ENCODE measurements at places on chromosomes 1 and 21.

DNA sequence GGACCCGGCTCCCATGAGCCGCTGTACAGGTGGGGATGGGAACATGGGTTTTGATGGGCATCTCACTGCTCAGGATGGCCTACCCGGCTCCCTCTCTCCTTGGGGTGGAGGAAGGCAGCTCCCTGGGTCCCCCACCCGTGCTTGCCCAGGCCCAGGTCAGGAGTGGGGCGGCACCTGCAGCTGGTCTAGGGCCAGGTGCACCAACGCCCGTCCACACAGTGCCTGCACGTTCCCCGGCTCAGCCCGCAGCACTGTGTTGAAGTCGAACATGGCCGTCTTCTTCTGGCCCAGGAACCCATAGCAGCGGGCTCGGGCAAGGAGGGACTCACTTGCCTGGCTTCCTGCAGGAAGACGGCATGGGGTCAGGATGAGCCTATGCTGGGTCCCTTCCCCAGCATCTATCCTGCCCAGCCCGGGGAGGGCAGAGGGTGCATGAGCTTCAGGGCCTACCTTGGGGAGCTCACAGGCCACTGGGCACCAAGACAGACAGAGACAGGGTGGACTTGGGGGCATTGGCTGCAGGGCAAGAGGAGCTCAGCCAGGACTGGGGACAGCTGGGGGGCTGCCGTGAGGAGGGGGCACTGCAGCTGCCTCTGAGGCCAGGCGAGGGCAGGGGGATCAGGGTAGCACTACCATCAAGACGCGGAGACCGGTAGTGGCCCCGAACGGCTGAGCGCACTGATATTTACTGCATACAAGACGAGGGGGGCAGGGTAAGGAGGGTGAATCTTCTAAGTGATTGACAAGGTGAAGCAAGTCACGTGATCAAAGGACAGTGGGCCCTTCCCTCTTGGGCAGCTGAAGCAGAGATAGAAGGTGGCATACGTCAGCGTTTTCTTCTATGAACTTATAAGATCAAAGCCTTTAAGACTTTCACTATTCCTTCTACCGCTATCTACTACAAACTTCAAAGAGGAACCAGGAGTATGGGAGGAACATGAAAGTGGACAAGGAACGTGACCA, 17.8 kb downstream of the TTC34 start:
- no peak for DNase-seq

DNA sequence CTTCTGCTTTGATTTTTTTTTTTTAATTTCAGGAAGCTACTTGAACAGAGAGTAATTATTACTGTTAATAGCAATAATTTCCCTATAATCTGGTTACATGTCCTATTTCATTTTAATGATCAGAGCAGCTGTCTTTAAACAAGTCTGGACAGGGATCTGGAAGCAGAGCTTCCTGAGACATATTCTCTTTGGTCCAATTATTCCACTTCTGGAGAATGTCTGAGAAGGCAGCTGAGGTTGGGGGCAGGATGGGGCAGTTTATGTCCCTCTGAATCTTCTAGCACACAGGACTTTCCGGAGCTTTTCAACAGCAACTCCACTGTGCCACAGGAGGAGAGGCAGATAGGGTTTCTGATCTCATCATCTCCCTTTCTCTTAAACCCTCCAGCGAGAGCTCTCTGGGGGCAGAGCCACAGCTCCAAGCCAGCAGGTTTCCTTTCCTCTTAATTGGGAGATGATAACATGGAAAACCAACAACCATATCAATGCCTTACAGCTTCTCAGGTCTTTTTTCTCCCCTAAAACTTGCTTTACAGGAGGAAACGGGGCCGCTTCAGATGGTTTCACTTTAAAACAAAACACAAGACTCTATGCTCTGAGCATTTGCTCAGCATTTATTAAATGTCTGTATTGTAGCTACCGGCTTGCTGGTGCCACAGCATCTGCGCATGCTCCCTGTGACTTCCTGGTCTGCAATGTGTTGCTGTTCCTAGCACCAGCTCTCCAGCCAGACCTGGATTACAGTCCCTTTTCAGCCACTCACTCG, 425.7 kb upstream of the USP24 start:
- DNase-seq = peak; percentile 72

DNA sequence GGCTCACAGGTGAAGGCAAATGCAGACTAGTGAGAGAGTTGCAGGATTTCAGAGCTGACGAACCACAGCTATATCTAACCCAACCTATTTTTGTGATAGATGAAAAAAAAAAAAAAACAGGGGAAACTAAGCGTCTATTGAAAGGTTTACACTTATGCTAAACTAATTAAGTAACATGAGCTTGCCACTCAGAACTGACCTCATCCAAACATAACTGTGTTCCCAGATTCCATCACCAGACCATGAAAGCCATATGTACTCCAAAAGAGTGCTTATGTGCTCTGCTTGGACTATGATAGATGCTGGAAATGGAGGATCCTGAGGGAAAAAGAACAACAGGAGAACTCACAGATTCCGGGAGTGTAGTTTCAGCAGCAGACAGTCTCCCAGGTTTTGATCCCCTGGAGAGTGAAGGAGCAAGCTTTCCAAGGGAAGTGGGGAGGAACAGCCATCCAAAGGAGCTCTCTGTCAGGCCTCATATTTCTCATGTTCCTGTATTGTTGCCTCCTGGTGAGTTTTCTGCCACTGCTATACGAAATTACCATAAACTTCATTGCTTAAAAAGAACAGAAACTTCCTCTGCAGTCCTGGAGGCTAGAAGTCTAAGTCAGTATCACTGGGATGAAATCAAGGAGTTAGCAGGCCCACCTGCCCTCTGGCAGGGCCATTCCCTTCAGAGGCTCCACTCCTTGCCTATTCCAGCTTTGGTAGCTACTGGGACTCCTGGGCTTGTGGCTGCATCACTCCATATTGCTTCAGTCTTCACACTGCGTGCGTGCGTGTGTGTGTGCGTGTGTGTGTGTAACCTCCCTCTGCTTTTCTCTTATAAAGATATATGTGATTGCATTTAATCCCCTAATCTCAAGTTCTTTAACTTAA, 38.1 kb downstream of the NIBAN1 start:
- DNase-seq = no peak

DNA sequence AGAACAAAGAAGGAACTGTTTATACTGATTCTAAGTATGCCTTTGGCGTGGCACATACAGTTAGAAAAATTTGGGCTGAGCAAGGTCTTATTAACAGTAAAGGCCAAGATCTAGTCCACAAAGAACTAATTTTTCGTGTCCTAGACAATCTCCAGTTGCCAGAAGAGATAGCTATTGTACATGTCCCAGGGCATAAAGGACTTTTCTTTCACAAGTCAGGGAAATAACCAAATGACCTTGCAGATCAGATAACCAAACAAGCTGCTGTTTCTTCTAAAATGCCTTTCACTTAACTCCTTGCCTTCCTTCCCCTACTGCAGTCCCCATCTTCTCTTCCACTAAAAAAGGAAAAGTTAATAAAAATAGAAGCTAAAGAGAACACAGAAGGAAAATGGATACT, 4.0 kb downstream of the TEX50 start:
- no peak for DNase-seq

DNA sequence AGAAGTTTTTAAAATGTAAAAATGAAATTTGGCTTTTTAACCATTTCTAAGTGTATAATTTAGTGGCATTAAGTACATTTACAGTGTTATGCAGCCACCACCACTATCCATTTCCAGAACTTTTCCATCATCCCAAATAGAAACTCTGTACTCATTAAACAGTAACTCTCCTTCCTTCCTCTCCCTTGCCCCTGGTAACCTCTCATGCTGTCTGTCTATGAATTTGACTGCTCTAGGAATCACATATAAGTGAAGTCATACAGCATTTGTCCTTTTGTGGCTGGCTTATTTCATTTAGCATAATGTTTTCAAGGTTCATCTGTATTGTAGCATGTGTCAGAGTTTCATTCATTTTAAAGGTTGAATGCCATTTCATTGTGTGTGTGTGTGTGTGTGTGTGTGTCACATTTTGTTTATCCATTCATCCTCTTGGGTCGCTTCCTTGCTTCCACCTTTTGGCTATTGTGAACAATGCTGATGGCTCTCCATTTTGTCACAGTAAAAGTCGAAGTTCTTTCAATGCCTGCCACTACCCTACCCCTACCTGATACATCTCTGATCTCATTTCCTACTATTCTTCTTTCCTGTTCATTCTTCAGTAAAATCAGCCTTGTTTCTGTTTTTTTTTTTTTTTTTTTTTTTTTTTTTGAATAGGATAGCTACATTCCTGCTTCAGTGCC, 45.3 kb downstream of the F3 start:
- no peak for DNase-seq

DNA sequence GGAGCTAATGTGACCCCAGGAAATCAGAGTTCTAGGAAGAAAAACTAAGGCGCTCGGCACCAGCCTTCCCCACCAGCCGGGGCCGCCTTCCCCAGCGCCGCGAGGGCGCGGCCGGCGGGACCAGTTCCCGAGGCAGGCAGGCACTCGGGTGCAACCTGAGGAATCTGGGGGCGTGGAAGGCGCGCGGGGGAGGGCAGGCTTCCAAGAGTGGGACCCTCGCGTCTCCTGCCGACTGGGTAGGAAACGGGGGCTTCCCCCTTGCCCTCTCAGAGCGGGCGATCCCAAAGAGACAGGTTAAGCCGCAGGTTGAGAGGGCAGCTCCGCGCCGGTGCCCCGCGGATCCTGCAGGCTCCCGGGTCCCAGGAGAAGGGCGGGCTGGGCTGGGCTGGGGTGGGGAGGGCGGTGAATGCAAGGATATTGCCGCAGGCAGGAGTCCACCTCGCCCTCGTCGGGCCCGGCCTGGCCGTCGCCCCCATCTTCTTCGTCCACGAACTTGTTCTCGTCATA, 431 bp downstream of the ARPC5 start:
- DNase-seq = peak; percentile 44

GRCh38 chr1:88247666-88248065, 436.4 kb upstream of the PKN2 start:
- DNase-seq = no peak

DNA sequence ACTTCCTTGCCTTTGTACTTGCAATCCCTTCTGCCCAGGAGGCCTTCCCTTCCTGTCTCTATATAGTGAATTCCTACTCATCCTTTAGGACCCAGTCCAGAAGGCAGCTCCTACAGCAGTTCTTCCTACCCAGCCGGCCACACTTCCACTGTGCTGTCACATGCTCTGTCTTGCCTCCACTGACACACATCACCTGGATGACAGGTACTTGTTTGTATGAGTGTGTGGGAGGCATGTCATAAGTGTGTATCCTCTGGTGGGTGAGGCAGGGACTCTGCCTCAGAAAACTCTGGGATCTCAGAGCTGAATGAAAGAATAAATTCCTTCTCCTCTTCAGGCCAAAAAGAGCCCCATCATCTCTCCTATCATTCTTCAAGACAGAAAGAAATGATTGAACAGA, 5.1 kb upstream of the OSCP1 start:
- DNase-seq = no peak

- DNase-seq = no peak
Measured at GRCh38 chr1:43705982-43706597, 1.2 kb upstream of the ST3GAL3 start.

- DNase-seq = no peak
Measured at GRCh38 chr1:77541162-77541545, 141.3 kb downstream of the ZZZ3 start.
